Activated T-helper 1 cell treated with anti-CD3 and anti-CD28 coated beads, Interleukin-2, amount 50 U/mL, for 16 hours (primary cell): ENCODE measurements at places on chromosomes 6 and 20.

DNA sequence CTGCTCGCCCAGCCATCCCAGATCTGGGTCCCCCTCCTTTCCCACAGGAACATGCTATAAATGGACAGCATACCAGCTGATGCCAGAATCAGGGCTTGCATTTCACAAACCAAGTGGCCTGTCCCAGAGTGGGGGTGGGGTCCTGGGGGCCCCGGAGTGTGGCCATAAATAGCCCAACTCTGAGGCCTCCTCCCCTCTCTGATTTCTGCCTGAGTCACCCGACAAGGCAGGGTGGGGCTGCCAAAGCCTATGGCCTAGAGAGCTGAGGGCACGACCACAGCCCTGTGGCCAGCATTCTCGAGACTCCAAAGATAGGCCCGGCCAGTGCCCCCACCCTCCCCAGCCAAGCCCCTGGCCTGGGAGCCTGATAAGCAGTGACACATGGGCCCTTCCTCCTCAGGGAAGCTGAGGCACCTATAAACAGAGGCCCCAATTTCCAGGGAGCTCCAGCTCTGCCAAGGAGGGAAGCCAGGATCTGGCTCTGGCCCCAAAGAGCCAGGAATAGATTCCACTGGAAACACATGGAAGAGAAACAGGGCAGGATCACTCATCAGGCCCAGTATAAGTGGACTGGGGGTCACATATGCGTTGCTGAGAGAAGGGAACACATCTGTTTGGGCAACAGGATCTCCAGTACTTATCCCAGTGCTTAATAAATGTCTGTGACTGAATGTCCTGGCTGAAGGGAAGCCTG lies 20.3 kb downstream of the SNTA1 start:
- no peak for DNase-seq

GRCh38 chr6:68958327-68958726 lies 323.2 kb downstream of the ADGRB3 start:
- DNase-seq = no peak

- DNase-seq = no peak
These were observed 123.3 kb downstream of the KIF13A start for GRCh38 chr6:17863901-17864754.

- DNase-seq = no peak
These were observed 500.1 kb downstream of the EPM2A start for GRCh38 chr6:145235207-145235606.

DNA sequence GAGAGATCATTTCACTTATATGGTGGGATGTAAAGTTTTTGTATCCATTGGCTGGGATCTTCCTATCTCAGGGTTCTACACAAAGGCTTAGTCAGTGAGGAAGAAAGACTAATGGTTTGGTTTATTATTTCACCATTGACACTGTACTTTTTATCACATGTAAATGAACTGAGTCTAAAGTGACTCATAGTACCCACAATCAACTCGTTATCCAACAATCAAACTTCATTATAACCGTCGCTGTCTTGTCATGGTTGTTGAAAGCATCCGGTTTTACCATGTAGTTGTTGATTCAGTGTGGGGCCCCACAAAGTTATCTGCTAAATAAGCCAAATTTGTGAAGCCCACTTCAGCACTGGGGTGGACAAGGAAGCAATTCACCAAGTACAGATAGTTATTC lies 55.8 kb upstream of the MTRF1L start:
- DNase-seq = no peak

DNA sequence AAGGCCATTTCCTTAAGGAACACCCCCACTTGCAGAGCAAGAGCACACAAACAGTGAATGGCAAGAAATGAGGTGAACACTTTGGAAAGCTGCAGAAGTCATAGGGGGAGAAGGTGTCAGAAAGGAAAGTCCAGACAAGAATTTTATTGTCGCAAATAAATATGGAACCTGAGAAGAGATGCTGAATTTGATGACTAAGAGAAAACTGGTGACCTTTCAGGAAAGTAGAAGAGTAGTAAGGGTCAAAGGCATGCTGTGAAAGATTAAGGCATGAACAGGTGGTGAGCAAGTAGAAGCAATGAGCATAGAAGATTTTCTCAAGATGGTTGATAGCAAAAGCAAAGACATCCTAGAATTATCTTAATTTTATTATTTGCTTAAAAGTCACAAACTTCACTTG lies 194.2 kb downstream of the KCNQ5 start:
- no peak for DNase-seq

DNA sequence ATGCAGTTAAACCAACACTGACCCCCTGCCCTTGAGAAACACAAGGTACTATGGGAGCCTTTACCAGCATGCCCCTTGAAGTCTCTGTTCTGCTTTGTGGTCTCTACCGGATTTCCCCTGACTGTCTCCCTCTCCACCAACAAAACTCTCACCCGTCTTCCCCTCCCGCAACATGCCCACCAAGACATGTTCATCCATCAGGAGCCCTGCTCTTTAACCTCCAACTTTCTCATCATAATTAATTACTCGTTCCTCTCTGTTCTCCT lies 1.1 kb downstream of the ZNF165 start:
- no peak for DNase-seq

DNA sequence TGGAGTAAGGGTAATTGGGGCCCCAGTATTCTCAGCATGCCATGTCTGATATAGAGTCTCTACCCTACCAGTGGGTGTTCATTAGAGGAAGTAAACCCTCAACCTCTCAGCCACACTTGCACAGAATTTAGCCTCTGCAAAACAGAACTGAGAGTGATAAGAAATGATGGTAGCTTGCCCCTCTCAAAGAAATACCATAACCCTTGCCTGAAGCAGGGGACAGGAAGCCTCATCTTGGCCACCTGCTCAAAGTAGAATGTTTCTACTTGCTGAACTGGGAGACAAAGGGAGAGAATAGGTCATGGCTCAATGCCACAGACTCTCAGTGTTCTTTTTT lies 33.7 kb downstream of the SPTLC3 start:
- DNase-seq = no peak

DNA sequence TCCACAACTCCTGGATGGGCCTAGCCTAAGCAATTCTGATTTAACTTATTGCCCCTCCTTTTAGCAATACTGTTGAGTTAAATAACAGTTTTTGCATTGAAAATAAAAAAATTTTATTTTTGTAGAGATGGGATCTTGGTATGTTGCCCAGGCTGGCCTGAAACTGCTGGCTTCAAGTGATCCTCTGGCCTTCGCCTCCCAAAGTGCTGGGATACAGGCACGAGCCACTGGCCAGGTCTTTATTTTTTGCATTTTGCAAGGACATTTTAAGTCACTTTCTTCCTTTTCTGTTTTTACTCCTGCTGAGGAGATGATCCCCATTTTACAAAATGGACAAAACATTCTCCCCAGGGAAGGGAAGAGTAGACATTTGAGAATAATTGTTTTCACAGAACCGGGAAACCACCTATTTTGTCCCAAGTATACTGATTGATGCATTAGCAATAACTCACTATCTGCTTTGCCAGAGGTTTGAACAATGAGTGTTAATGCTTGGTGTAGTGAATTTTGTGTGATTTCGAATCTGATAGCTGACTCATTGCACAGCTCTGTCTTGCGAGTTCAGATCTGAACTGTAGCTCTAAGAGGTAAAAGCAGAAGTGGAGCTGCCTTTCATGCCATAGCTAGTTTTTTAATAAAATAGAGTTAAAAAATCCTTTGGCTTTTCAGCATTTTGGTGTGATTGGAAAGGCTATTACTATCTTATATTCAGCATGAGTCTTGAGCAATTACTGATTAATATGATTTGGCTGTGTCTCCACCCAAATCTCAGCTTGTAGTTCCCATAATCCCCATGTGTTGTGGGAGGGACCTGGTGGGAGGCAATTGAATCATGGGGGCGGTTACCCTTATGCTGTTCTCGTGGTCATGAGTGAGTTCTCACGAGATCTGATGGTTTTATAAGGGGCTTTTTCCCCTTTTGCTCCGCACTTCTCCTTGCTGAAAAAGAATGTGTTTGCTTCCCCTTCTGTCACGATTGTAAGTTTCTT lies 20.9 kb downstream of the IGF2R start:
- DNase-seq = no peak

DNA sequence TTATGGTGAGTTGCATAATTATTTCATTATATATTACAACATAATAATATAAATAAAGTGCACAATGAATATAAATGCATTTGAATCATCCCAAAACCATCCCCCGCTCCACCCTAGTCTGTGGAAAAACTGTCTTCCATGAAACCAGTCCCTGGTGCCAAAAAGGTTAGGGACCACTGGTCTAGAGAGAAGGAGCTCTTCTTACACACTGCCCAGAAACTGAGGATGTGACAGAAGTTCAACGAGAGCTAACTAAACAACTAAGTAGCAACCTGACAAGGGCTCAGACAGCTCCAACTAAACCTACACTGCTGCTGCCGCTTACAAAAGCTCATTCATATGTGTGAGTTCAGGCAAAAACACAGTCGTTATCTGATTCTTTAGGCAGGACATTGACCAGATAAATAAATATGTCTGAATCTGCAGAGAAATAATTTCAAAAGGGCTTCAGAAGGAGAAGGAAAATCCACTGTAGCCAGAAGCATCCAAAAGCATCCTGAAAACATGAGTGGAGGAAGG lies 125.9 kb downstream of the ATXN1 start:
- DNase-seq = no peak

- DNase-seq = no peak
These were observed 63.6 kb upstream of the FAM184A start for GRCh38 chr6:119142041-119142440.

DNA sequence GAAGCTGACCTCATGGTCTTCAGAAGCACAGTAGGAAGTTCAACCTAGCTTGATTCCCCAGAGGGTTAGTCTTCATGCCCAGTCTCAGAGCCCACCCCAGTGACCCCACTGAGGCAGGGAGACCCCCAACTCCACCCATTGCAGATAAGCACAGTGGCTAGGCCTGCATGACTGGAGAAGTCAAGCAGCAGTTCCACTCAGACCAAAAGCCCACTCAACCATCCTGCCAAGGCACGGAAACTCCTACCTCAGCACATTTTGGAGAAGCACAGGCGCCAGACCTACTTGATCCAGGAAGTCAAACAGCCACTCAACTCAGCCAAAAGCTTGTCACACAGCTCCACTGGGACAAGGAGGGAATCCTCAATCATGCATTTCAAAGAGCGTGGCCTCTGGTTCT lies 78.4 kb upstream of the HTR1E start:
- DNase-seq = no peak

- no peak for DNase-seq
These were observed 84.6 kb downstream of the ID4 start for GRCh38 chr6:19921786-19922185.
